Urinary bladder (tissue), 4 donors: ENCODE measurements at places on chromosomes 7 and 10. TPM values are rescaled to one million over a fixed set of nuclear protein-coding genes. Genes with fewer than 3 reads are reported as not detected.

GRCh38 chr10:43395571-43396060 is 13.4 kb downstream of the HNRNPF start:
- no peak for DNase-seq

GRCh38 chr10:123741711-123742110 is 75.6 kb downstream of the GPR26 start:
- no peak for DNase-seq

DNA sequence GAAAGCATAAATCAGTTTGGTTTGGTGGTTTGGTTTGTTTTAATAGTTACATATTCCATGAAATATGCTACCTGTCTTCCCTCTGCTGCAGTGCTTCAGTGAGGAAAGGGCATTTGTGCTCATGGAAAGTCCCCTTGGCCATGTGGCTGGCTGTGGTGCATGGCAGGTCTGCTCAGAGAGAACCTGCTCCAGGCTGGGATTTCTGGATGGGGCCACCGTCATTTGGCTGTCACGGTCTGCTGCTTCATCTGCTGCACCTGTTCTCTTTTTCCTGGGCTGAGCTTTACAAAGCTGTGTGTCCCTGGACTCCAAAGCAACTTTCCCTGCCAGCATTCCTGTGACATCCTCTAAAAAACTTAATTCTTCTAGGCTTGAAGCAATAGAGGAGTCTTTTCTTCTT is 8.9 kb downstream of the CDK14 start:
- no peak for DNase-seq

The GPR26 gene
- not detected for total RNA-seq

The SPDYE2B gene
- not detected for total RNA-seq
